ENCODE measurements at places on chromosomes 11 and 22.

DNA sequence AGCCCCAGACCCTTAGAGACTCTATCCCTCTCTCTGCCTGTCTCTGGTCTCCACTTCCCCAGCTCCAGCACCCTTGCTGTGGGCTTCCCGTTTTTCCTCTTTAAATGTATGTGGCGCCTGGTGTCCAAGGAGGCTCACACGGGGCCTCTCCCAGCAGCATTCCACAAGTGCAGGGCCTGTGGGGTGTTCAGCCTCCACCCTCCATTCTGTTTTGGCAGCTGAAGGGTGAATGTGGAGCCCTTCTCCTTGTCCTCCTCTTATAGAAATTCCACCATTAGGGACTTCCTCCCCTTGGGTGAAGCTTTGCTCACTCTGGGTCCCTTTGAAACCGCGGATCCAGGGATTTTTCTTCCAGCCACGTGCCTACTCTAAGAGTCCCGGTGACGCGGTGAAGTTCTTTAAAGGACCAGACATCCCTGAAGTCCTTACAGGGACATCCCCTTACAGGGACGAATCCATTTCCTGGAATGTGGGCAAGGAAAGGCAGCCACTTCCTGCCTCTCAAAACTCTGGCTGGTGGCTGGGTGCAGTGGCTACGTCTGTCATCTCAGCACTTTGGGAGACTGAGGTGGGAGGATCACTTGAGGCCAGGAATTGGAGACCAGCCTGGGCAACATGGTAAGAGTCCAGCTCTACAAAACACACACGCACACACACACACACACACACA, 1.6 kb upstream of the TSPAN18 start:
- no peak overlapping the region for H3K27ac ChIP-seq
- DNase-seq = no peak
- H3K4me3 ChIP-seq = no peak overlapping the region
- H3K36me3 ChIP-seq = no peaks in the 10 kb centered on the region

DNA sequence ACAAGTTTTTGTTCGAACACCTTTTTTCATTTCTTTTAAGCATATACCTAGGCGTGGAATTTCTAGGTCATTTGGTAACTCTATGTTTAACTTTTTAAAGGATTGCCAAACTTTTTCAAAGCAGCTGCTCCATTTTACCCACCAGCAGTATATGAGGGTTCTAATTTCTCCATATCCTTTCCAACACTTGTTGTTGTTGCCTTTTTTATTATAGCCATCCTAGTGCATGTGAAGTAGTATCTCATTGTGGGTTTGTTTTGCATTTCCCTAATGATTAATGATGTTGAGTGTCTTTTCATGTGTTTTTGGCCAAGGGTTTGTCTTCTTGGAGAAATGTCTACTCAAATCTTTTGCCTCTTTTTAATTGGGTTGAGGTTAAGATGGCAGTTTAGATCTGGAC, 24.5 kb downstream of the CSTPP1 start:
- H3K27ac ChIP-seq = no peak overlapping the region
- no peaks in the 10 kb centered on the region for H3K4me1 ChIP-seq
- H3K4me3 ChIP-seq = no peak overlapping the region

DNA sequence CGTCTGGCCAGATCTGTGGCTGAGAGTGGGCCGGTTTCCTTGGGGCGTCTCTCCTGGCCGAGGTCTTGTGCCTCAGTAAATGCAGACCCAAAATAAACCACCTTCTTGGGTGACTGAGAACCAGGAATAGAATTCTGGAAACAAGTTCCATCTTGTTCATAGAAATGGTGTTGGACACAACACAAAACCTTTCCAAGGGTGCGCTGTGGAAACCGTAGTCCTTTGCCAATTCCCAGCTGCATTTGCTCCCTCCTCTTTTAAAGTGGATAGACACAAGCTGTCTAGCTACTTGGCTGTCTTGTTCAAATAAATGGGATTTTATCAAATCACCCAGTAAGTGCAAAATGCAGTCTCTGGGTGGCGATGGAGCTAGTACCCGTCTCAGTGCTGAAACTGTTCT, 300.2 kb downstream of the SHANK2 start:
- no peak for DNase-seq
- no peaks in the 10 kb centered on the region for H3K36me3 ChIP-seq
- no peaks in the 10 kb centered on the region for H3K4me1 ChIP-seq
- no peak overlapping the region for H3K4me3 ChIP-seq

DNA sequence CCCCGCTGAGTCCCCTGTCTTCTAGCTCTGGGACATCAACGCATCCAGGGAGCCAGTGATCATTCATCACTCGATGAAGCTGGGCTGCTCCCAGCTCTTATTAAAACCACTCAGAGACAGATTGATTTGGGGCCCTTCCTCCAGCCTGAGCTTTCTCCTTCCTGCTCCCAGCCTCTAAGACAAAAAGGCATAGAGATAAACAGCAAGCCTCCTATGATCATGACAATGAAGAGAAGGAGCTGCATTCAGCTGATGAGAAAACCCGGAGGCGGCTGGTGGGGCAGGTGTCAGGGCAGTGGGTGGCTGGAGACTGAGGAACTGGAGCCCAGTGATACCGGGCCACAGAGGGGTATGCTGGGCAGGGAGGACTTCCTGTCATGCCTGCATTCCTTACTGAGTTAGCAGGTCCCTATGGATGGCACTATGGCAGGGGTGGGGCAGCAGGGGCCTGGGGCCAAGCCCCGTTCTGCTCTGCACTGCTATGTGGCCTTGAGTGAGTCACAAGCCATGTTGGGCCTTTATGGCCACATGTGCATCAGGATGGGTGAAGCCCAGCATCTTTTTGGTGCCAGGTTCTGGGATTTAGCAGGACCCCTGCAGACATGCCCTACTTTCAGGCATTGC, 20.2 kb downstream of the PVALB start:
- no peak overlapping the region for H3K4me3 ChIP-seq
- H3K36me3 ChIP-seq = no peaks in the 10 kb centered on the region
- no peak for DNase-seq
- H3K27ac ChIP-seq = no peak overlapping the region
- peaks cover 13% of the 10 kb centered on the region for H3K27me3 ChIP-seq
- no peaks in the 10 kb centered on the region for H3K4me1 ChIP-seq

DNA sequence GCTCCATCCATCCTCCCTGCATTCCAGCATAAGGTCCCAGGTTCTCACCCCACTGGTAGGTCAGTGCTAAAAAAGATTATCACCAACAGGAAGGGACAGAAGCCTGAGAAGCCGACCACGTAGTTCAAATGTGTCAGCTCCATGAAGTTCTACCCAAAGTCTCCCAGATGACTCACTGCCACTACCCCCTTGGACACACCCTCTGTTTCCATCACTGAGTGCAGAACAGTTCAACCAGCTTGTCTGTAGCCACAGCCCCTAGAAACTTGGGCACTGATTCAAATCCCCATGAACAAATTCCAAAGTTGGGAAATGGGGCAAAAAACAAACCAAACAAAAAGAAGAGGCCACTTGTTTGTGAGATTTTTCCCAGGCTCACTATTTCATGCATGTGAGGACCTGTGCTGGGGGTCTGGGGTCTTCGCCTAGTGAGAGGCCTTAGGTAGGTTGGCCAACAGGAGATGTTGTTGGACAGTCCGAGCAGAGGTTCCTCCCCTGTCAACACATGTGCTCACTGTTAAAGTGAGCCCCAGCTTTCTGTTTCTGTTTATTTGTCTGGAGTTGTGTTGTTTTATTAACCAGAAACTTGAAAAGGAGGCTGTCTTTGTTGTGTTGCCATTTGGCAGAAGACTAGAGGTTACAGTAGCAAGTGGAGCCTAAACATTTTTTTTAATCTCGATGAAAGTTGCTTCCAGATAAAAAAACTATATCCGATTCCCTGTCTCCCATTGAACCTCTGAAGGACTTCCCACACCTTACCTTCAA, 24.2 kb upstream of the FLI1 start:
- no peaks in the 10 kb centered on the region for H3K36me3 ChIP-seq
- H3K4me3 ChIP-seq = no peak overlapping the region
- H3K27ac ChIP-seq = no peak overlapping the region
- no peak for DNase-seq

DNA sequence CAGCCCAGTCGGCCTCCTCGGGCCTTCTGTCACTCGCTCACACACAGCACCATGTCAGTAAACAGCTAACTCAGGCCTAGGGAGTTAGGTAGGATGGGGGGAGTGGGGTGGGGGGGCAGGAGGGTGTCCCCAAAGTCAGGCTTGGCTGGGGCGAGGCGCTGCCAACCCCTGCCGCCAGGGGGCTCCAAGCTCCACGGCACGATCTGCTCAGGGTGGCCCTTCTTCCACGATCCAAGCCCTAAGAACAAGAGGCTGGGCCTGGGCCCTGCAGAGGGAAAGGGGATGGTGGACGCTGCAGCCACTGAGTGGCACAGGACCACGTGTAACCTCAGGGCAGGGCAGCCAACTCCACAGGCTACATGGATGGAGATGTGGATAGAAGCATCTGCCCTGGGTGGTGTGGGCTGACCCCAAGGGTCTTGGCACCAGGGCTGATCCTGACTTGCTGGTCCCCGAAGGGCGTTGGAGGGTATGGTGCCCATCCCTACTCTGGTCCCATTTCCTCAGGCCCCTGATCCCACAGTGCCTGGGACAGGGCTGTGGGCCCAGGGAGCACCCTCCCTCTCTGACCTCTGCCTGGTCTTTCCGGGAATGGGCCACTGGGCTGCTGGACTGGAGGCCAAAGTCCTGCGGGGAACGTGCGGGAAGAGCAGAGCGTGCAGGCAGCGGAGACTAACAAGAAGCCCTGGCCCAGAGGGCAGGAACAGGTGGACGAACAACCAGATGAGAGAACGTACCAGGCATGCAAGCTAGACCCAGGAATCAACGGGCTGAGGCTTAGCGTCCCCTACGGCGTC, 29.1 kb upstream of the TXNRD2 start:
- DNase-seq = peak; percentile 63
- H3K4me3 ChIP-seq = no peak overlapping the region
- H3K27me3 ChIP-seq = no peaks in the 10 kb centered on the region

DNA sequence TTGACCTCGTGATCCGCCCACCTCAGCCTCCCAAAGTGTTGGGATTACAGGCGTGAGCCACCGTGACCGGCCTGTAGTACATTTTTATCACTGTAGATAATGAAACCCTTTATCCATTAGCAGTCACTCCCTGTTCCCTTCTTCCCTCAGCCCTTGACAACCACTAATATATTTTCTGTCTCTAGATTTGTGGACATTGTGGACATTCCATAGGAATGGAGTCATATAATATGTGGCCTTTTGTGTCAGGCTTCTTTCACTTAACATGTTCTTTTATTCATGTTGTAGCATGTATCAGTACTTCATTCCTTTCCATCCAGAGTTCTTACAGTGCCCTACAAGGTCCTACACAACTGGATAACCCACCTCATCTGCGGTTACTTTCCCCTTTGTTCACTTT, 30.5 kb downstream of the RRM1 start:
- H3K4me3 ChIP-seq = no peak overlapping the region
- H3K27me3 ChIP-seq = no peaks in the 10 kb centered on the region
- DNase-seq = no peak
- H3K27ac ChIP-seq = no peak overlapping the region
- H3K36me3 ChIP-seq = no peaks in the 10 kb centered on the region
- no peaks in the 10 kb centered on the region for H3K4me1 ChIP-seq

- no peaks in the 10 kb centered on the region for H3K27me3 ChIP-seq
- H3K4me3 ChIP-seq = no peak overlapping the region
- peak; percentile 21 for DNase-seq
These were observed 118.0 kb downstream of the SIK3 start for GRCh38 chr11:116980136-116980793.

DNA sequence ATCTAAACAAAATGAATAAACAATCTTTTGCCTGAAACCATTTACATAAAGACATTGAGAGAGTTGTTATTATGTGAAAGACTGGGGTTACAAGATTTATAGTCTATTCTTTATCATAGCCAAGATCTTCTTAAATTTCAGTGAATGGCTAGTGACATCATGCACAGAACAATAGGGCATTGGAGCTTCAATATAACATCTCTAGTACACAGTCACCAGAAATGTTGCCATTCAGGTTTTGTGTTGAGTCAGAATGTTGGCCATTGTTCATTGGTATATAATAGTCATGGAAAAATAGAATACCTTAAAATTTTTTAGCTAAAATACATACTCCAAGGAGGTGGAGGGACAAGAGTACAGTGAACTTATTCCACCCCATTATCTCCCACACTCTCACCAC, 44.3 kb downstream of the SLC5A12 start:
- no peak overlapping the region for H3K27ac ChIP-seq
- H3K4me3 ChIP-seq = no peak overlapping the region
- H3K36me3 ChIP-seq = no peaks in the 10 kb centered on the region

DNA sequence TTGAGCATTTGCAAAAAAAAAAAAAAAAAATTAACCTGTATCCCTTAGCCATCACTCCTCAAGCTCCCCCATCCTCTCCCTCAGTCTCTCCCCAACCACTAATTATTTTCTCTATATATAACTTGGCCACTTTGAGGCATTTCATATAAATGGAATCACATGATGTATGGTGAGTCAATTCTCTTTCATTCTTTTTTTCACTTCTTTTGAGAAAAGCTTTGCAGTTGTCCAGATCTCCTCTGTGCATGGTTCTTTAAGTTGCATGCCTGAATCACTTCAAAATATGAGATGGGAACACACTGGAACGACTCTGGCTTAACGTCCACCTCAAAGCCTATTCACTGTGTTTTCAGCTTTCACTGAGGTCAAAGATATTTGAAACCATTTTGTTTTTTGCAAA, 40.7 kb downstream of the SHANK2 start:
- H3K4me1 ChIP-seq = no peaks in the 10 kb centered on the region
- H3K4me3 ChIP-seq = no peak overlapping the region
- no peaks in the 10 kb centered on the region for H3K27me3 ChIP-seq
- H3K27ac ChIP-seq = no peak overlapping the region

DNA sequence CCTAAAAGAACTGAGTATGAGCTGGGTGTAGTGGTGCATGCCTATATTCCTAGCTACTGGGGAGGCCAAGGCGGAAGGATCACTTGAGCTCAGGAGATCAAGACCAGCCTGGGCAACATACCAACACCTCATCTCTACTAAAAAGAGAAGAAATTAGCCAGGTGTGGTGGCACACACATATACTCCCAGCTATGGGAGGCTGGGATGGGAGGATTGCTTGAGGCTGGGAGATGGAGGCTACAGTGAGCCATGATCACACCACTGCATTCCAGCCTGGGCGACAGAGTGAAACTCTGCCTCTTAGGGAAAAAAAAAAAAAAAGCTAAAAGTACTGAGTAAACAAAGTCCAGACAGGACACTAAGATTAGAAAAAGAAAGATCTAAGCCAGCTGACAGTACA, 3.5 kb upstream of the HTR3B start:
- no peaks in the 10 kb centered on the region for H3K4me1 ChIP-seq
- H3K27ac ChIP-seq = no peak overlapping the region
- no peak overlapping the region for H3K4me3 ChIP-seq
- no peak for DNase-seq
- H3K36me3 ChIP-seq = no peaks in the 10 kb centered on the region

GRCh38 chr22:33023153-33023827, 34.9 kb downstream of the SYN3 start:
- H3K27ac ChIP-seq = no peak overlapping the region
- no peaks in the 10 kb centered on the region for H3K4me1 ChIP-seq
- H3K4me3 ChIP-seq = no peak overlapping the region
- H3K36me3 ChIP-seq = no peaks in the 10 kb centered on the region

- no peaks in the 10 kb centered on the region for H3K36me3 ChIP-seq
- no peaks in the 10 kb centered on the region for H3K4me1 ChIP-seq
- DNase-seq = no peak
- no peak overlapping the region for H3K4me3 ChIP-seq
- H3K27me3 ChIP-seq = 0 out of 2 replicates have a peak, but pooled peaks cover 10% of the 10 kb centered on the region
These were observed 320.8 kb downstream of the BLID start for GRCh38 chr11:121795174-121795573.

All from PC-9 (cell line).